ENCODE measurements at places on chromosomes 2 and 18. TPM values are rescaled to one million over a fixed set of nuclear protein-coding genes. Genes with fewer than 3 reads are reported as not detected.

Gene UGT1A6
- not detected for total RNA-seq

Gene EMILIN1
- 0.36 TPM for total RNA-seq

- no peak overlapping the region for H3K27ac ChIP-seq
- no peak overlapping the region for H3K4me3 ChIP-seq
- no peaks in the 10 kb centered on the region for H3K27me3 ChIP-seq
- DNase-seq: no peak
- no peaks in the 10 kb centered on the region for H3K4me1 ChIP-seq
These were observed 44.4 kb upstream of the TMEM182 start for GRCh38 chr2:102717308-102718018.

- no peak overlapping the region for H3K4me3 ChIP-seq
- H3K27me3 ChIP-seq: peaks cover 19% of the 10 kb centered on the region
- no peak for DNase-seq
- no peaks in the 10 kb centered on the region for H3K4me1 ChIP-seq
These were observed 319.1 kb downstream of the TRIB2 start for GRCh38 chr2:13035866-13036265.

- H3K27ac ChIP-seq: peak overlapping the region; percentile 1
- H3K27me3 ChIP-seq: no peaks in the 10 kb centered on the region
These were observed 75.6 kb upstream of the TTN start for GRCh38 chr2:178882666-178883440.

Gene RESP18
- total RNA-seq: not detected

- no peaks in the 10 kb centered on the region for H3K36me3 ChIP-seq
- no peaks in the 10 kb centered on the region for H3K27me3 ChIP-seq
- no peaks in the 10 kb centered on the region for H3K4me1 ChIP-seq
- no peak for DNase-seq
- no peak overlapping the region for H3K27ac ChIP-seq
These were observed 176.2 kb upstream of the NYAP2 start for GRCh38 chr2:225223301-225223700.

Gene ACYP2
- total RNA-seq: 9.6 TPM

GRCh38 chr2:205511221-205511620 lies 171.1 kb upstream of the NRP2 start:
- DNase-seq: no peak
- H3K36me3 ChIP-seq: no peaks in the 10 kb centered on the region
- no peaks in the 10 kb centered on the region for H3K27me3 ChIP-seq
- H3K4me3 ChIP-seq: no peak overlapping the region
- H3K4me1 ChIP-seq: no peaks in the 10 kb centered on the region

DNA sequence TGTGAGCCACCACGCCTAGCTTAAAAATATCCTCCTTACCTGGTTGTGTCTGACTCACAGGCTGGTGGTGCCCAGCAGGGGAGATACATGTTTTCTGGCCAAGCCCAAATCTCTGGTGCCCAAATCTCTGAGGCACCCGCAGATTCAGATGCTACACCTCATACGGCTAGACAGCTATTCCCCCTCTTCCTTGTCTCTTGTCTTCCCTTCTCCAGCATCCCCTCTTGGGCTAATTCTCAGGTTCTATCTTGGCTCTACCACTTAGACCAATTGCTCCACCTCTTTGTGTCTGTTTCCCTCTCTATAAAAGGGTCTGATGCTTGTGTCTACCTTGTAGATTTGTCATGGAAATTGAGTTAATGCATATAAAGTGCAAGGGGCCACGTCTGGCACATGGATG lies 13.4 kb downstream of the LAMA3 start:
- peaks cover 2% of the 10 kb centered on the region for H3K36me3 ChIP-seq
- no peak for DNase-seq
- peaks cover 32% of the 10 kb centered on the region for H3K27me3 ChIP-seq
- no peak overlapping the region for H3K27ac ChIP-seq
- H3K4me3 ChIP-seq: no peak overlapping the region

DNA sequence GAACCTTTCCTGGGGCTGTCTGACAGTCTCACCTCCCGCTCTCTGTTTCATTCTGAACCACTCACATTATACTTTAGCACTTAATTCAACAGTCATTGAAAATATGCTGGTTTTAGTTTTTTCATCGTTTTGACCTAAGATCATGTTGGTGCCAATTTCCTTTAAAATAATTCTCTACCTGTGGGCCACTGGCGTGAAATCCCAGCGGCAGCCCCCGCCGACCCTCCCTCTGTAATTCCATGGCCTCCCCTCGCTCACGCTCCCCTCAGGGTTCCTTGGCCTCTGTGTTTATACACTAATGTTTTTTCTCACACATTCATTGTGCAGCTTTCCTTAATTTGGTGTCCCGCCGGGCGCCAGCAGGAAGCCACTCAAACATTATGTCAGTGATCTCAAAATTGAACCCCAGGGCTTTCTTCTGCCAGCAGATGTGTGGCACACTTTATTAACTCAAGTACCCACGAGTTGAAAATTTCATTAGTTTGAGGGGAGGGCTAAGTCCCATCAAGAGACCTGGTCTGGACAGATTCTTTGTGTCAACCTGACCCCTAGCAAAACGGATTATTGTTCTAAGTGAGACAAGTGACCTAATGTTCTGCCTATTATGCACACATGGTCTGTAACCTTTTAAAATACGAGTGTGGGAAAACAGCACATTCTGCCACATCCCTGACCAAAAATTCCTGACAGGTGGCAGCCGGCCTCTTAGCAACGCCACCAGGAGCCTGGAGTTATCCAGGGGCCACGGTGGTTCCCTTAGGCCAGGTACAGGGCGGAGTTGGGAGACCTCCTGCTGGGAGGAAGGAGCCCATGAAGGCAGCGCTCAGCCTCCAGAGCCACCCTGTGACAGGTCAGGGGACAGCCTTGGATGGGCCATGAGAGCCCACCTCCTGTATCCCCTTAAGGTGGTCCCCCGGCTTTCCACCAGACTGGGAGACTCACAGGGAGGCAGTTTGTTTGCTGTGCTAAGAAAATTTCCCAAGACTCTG lies 53.1 kb downstream of the APOB start:
- no peak overlapping the region for H3K27ac ChIP-seq
- H3K27me3 ChIP-seq: no peaks in the 10 kb centered on the region
- no peaks in the 10 kb centered on the region for H3K4me1 ChIP-seq
- no peaks in the 10 kb centered on the region for H3K36me3 ChIP-seq
- no peak for DNase-seq

GRCh38 chr2:227536445-227536844 lies 62.2 kb upstream of the SCYGR2 start:
- no peak for DNase-seq
- H3K4me1 ChIP-seq: no peaks in the 10 kb centered on the region
- H3K4me3 ChIP-seq: no peak overlapping the region
- no peaks in the 10 kb centered on the region for H3K27me3 ChIP-seq

DNA sequence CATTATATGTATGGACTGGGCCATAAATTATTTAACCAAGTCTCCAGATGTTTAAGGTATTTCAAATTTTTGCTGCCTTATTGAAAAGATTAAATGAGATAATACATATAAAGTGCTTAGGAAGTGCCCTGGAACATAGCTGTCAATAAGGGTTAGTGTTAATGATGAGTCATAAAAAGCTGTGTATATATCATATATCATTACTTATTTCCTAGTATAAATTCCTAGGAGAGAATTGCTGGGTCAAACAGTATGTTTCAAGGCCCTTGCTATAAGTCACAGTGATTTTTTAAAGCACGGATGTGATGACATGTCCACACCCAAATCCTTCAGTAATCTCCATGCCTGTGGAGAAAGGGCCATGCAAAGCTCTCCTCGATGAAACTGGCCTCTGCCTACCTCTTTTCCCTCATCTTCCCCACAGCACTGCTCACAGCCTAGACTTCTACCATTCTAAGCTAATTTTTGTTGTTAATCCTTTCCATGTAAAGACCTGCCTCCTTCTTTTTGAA lies 8.5 kb downstream of the ZNF2 start:
- H3K27ac ChIP-seq: no peak overlapping the region
- H3K36me3 ChIP-seq: peaks cover 7% of the 10 kb centered on the region
- H3K4me1 ChIP-seq: peaks cover 9% of the 10 kb centered on the region
- DNase-seq: no peak

- no peak overlapping the region for H3K27ac ChIP-seq
- H3K36me3 ChIP-seq: no peaks in the 10 kb centered on the region
- no peak overlapping the region for H3K4me3 ChIP-seq
These were observed 134.2 kb upstream of the LINC00305 start for GRCh38 chr18:64283059-64283458.

Gene VWA3B
- total RNA-seq: 0.21 TPM

GRCh38 chr2:217367464-217367863 lies 507.6 kb upstream of the TNP1 start:
- no peak for DNase-seq
- H3K27me3 ChIP-seq: no peaks in the 10 kb centered on the region
- H3K27ac ChIP-seq: no peak overlapping the region
- H3K36me3 ChIP-seq: no peaks in the 10 kb centered on the region
- H3K4me3 ChIP-seq: no peak overlapping the region

- no peak overlapping the region for H3K4me3 ChIP-seq
- no peaks in the 10 kb centered on the region for H3K4me1 ChIP-seq
- H3K36me3 ChIP-seq: no peaks in the 10 kb centered on the region
- no peak overlapping the region for H3K27ac ChIP-seq
- no peaks in the 10 kb centered on the region for H3K27me3 ChIP-seq
These were observed 40.4 kb upstream of the SLC25A52 start for GRCh38 chr18:31801078-31801477.

GRCh38 chr2:216808805-216809425 lies 50.9 kb downstream of the TNP1 start:
- DNase-seq: no peak
- no peak overlapping the region for H3K4me3 ChIP-seq
- no peaks in the 10 kb centered on the region for H3K27me3 ChIP-seq
- H3K4me1 ChIP-seq: no peaks in the 10 kb centered on the region
